HuH-7.5 (cell line): ENCODE measurements at places on chromosomes 5 and 9.

- DNase-seq, result peak; percentile 40
These were observed 20.4 kb downstream of the GNPDA1 start for GRCh38 chr5:141992349-141992963.

- DNase-seq, result no peak
These were observed 451.7 kb upstream of the DAP start for GRCh38 chr5:11212706-11213105.

- no peak for DNase-seq
These were observed 58.6 kb downstream of the ITGA1 start for GRCh38 chr5:52846182-52846842.

GRCh38 chr5:32436553-32437242 lies 7.8 kb downstream of the ZFR start:
- no peak for DNase-seq

GRCh38 chr9:133490865-133491655 lies 12.2 kb upstream of the SLC2A6 start:
- DNase-seq, result no peak

DNA sequence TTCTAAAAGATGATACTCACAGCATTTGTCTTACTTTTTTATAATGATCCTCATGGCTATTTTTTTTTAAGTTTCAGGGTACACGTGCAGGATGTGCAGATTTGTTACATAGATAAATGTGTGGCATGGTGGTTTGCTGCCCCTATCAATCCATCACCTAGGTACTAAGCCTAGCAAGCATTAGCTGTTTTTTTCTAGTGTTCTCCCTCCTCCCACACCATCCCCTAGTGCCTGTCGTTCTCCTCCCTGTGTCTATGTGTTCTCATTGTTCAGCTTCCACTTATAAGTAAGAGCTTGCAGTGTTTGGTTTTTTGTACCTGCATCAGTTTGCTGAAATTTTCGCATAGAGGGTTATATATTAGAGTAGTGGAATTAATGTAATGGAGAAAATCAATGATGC lies 189.1 kb upstream of the CDH12 start:
- no peak for DNase-seq

DNA sequence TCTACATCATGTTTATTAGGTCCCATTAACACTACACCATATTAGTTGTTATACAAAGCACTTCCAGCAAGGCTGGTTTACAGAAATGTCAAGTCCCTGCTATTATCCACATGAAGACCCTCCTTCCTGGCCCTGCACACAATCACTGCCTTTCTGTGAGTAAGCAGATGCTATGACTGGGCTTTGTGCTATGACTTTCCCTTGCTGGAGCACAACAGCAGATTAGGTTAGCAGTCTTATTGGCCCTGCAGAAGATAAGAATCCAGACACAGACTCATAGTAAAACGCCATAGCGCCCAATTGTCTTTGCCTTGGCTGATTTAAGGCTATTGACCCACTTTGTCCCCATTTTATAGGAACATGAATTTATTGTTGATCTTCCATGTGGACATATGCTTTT lies 228.9 kb upstream of the ACTBL2 start:
- DNase-seq, result no peak

DNA sequence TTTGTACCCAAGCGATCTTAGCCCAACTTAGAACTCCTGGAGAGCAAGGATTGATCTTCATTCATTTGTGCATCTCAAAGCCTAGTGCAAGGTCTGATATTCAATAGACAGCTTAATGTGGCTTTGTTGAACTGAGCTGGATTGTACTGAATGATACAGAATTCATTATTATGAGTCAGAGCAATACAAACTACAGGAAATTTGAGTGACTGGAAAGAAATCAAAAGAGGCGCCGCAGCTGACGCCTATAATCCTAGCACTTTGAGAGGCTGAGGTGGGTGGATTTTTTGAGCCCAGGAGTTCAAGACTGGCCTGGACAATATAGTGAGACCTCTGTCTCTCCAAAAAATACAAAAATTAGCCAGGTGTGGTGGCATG lies 58.6 kb downstream of the ENC1 start:
- no peak for DNase-seq

DNA sequence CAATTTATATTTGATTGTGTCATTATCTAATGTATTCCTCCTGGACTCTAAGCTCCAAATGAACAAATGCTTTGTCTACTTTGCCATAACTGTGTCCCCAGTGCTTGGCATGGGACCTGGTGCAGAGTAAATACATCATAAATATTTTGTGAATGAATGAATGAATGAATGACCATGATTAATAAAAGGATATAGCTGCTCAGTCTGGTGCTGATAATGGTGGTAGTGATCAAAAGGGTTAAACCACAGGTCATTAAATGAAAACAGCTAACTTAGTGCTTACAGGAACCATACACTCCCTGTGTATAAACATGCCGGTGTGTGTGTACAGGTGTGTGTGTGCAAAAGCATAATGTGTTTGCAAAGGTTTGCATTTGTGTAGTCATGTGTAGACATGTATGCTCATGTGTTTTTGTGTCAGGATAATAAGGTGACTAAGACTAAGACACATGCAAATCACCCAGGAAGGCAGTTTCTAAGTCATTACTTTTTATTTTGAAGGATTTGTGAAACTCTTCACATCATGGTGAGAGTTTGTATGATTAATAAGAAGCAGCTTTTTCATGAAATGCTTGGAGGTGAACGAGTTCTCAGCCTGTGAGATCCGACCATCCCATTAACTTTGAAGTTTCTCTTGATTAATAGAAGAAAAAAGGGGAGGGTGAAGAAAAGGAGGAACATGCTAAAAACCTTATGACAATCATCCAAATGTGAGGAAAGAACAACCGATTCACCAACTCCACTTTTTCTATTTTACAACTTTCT lies 24.6 kb downstream of the SPARC start:
- no peak for DNase-seq

DNA sequence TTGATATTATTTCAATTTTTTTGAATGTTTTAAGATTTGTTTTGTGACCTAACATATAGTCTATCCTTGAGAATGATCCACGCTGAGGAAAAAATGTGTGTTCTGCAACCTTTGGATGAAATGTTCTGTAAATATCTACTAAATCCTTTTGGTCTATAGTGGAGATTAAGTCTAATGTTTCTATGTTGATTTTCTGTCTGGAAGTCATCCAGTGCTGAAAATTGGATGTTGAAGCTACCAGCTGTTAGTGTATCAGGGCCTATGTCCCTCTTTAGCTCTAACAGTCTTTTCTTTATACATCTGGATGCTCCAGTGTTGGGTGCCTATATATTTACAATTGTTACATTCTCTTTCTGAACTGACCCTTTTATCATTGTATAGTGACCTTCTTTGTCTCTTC lies 422.3 kb downstream of the TMEM232 start:
- no peak for DNase-seq

- no peak for DNase-seq
These were observed 40.4 kb upstream of the F2RL2 start for GRCh38 chr5:76663573-76663972.

GRCh38 chr9:126420643-126421564 lies 94.3 kb downstream of the MVB12B start:
- DNase-seq, result no peak

GRCh38 chr5:123279136-123279535 lies 144.1 kb downstream of the CEP120 start:
- no peak for DNase-seq

DNA sequence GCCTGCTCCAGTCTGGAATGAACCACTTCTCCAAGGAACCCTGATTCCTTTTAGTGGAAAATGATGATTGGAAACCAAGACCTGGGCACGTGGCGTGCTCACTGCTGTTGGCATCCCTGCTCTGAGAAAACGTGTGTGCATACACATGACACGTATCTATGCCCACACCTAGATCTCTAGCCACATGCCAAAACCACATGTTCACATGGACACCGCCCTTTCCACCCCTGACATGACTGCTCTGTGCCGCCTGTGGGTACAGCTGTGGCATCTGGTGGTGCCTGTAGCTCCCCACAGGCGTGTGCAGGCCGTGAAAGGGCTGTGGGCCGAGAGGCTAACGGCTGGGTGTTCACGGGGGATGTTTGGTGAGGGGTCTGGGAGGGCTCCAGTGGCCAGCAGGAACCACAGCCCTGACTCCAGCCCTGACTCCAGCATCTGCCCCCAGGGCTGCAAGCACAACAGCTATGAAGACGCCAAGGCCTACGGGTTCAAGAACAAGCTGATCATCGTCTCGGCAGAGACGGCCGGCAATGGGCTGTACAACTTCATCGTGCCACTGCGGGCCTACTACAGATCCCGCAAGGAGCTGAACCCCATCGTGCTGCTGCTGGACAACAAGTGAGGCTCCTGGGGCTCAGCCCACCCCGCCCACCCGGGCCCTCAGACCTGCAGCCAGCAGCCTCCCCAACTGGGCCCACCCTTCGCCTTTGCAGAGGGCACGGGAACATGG lies 75.1 kb downstream of the KCNT1 start:
- DNase-seq, result no peak

DNA sequence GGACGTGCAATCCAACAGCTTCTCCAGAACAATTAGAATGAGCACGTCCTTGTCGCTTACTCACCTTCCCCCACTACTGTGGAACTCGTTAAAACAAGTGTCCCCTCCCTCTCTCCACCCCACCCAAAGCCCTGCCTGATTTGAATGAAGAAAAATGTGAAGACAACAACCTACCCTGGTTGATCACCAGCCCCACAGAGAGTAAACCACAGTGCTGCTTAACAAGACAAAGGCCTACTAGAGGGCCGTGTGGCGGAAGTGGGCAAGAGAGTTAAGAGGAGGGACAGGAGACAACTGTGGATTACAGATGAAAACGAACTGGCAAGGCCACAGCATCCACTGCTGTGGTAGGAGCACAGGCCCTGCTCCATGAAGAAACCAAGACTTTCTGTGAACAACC lies 51.1 kb downstream of the CDK5RAP2 start:
- no peak for DNase-seq

GRCh38 chr5:65818592-65818991 lies 96.6 kb downstream of the NLN start:
- DNase-seq, result peak; percentile 11

- DNase-seq, result no peak
These were observed 52.3 kb downstream of the NLN start for GRCh38 chr5:65774346-65774745.

GRCh38 chr5:138391859-138392386 lies 39.4 kb downstream of the KDM3B start:
- no peak for DNase-seq

- no peak for DNase-seq
These were observed 59.3 kb downstream of the SLC46A2 start for GRCh38 chr9:112831281-112831851.

GRCh38 chr9:12798066-12798770 lies 23.4 kb downstream of the LURAP1L start:
- no peak for DNase-seq

DNA sequence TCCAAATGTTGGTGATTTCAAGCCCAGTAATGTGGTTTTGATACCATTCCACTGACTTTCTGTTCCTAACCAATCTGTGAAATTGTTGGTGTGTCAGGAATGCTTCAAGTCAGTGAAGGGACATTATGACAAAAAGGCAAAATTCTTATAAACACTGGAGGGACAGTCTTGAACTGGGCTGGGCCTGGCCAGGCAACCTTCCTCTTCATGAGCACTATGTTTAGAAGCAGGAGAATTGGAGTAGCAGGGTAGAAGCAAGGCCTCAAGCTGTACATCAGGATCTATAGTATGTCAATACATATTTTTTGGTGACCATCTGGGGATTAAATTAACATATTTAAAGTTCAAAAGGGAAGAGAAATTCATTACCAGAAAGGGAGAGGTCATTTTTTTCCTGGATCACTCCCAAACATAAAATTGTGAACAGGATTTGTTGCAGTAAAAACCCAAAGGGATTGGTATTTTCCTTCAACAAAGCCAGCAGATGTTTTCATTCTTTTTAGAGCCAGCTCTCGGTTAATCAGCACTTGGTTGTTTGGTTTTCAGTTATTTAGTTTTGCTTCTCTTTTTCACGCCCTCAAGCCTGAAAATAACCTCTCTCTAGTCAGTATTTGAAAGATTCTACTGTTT lies 77.9 kb upstream of the PIK3R1 start:
- no peak for DNase-seq

DNA sequence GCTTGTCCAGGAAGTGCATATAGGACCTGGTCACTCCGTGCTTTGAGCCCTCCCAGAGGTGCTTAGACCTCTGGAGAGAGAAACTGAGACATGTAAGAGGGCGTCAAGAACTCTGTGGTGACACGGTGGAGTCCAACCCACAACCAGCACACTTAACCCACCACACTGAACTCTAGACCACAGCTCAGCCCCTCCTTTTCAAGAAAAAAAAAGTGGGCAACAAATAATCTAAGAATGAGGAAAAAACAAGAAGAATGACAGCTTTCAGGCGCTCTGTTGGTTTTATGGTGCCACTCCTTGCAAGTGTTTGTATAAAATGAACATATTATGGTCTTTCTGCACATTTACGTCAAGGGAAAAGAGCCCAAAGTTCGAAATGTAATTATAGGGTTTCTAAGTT lies 50.2 kb upstream of the SNAPC3 start:
- DNase-seq, result no peak
